ENCODE measurements at places on chromosomes 16 and 17.

- DNase-seq = no peak
Observed at GRCh38 chr17:31413874-31414549, 22.5 kb downstream of the RAB11FIP4 start.

DNA sequence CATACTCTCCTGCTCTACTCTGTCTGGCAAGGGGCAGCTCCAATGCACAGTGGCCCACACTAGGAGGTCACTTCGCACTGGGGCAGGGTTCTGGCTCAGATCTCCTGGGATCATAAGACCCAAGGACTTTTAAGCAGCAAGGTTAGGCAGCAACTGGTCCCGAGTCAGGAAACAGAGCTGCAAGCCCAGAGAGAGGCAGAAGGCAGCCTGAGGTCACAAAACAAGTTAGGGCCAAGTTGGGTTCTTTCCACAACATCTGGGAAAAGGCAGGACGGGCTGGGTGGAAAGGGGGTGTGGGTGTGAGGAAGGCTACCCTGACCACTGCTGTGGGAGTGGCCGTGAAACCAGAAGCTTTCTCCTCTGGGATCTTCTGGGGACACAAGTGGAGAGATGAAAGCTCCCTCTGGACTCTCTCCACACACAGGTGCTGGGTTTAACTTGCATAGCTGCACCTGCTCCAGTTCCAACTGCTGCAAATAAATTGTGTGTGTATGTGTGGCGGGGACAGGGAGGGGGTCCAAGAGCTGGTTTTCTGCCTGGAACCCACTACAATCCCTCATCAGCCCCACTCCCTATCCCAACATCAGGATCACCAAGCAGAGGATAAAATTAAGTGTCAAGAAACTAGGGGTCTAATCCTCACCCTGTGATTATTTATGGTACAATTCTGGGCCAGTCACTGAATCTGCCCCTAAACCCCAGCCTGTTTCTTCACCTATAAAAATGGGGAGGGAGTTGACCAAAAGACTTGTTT is 8.0 kb upstream of the TSPOAP1 start:
- no peak for DNase-seq

GRCh38 chr16:54964239-54964638 is 33.6 kb downstream of the IRX5 start:
- DNase-seq = no peak

- no peak for DNase-seq
Observed at GRCh38 chr17:47687328-47687690, 6.7 kb upstream of the TBKBP1 start.

DNA sequence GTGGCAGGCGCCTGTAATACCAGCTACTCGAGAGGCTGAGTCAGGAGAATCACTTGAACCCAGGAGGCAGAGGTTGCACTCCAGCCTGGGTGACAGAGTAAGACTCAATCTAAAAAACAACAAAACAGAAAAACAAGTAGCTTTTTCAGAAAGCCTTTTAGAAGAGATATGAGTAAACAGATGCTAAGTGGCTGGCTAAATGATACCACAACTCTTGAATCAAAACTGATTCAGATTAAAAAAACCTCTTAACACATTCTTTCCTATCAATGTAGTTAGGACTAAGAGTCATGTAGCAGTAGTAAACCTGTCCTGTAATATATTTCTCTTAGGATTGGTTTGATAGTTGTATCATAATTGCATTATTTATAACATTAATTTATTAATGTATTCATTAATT is 23.0 kb downstream of the PPM1D start:
- DNase-seq = no peak

DNA sequence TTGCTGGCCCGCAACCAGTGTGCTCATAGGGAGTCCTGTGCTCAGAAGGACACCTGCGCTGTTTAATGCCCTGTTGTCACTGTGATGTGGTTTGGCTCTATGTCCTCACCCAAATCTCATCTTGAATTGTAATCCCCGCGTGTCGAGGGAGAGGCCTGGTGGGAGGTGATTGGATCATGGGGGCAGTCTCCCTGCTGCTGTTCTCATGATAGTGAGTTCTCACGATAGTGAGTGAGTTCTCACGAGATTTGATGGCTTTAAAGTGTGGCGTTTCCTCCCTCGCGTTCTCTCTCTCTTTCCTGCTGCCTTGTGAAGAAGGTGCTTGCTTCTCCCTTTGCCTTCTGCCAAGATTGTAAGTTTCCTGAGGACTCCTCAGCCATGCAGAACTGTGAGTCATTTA is 66.8 kb downstream of the AKAP1 start:
- no peak for DNase-seq

GRCh38 chr17:35545150-35545549 is 7.7 kb upstream of the SLFN12L start:
- no peak for DNase-seq

DNA sequence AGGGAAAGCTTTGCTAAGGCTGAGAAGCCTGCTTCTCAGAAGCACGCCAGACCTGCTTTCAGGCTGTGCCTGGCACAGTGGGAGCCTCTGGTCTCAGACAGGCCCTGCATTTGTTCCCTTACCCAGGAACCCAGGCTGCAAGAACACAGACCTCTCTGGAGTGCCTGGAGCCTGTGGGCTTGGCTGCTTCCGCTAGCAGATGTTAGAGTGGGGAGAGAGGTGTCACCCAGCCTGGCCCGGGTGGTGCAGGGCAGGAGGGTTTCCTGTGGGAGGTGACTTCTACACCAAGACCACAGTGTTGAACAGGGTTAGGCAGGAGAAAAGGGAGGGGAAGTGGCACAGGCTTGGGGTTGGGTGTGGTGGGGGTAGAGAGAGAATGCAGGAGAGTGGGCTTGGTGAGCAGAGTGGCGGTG is 35.8 kb upstream of the ADGRG1 start:
- peak; percentile 38 for DNase-seq

GRCh38 chr16:2474877-2475412 is at the start of gene TBC1D24:
TBC1D24 (plus strand) TSS chr16:2475127; CDS start chr16:2496149, 21,022 bp downstream.
- peak; percentile 85 for DNase-seq

DNA sequence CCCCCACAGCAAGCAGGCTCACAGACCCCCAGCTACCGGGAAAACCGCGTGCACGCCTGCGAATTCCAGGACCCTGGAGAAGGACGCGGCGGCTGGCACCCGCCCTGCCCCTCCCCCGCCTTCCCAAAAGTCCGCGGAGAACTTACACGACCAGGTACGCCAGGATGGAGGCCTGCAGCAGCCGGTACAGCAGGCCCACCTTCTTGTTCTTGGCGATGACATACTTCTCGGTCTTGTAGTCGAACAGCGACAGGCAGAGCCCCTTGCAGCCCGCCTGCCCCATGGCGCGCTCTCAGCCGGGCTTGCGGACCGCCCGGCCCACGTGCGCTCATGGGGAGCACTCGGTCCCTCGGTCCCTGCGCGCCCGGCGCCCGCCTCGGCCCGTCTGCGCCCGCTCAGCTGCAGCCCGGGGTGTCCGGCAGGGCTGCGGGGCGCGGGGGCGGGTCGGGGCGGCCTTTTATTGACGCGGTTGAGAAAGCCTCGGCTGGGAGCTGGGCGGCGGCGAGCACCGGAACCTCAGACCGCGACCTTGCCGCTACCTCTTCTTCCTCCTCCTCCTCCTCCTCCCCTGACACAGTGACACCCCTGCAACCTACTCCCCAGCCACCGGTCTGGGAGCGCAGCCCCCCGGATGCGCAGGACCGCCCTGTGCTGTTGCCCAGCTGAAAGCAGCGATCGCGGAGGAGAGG is at the start of gene P2RX5:
Gene P2RX5, minus strand, starts transcription at position 433 of the 689 bp plus-strand sequence. Its CDS starts 150 bp downstream, at position 283.
- peak; percentile 44 for DNase-seq

DNA sequence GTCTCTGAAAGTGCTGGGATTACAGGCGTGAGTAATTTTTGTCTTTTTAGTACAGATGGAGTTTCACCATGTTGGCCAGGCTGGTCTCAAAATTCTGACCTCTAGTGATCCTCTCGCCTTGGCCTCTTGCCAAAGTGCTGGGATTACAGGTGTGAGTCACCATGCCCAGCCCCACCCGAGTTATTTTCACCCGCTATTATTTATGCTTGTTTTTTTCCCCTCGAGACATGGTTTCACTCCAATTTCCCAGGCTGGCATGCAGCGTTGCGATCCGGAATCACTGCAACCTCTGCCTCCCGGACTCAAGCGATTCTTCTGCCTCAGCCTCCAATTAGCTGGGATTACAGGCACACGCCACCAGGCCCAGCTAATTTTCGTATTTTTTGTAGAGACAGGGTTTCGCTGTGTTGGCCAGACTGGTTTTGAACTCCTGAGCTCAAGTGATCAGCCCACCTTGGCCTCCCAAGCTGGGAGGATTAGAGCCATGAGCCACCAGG is 9.2 kb downstream of the RPL23 start:
- DNase-seq = no peak

DNA sequence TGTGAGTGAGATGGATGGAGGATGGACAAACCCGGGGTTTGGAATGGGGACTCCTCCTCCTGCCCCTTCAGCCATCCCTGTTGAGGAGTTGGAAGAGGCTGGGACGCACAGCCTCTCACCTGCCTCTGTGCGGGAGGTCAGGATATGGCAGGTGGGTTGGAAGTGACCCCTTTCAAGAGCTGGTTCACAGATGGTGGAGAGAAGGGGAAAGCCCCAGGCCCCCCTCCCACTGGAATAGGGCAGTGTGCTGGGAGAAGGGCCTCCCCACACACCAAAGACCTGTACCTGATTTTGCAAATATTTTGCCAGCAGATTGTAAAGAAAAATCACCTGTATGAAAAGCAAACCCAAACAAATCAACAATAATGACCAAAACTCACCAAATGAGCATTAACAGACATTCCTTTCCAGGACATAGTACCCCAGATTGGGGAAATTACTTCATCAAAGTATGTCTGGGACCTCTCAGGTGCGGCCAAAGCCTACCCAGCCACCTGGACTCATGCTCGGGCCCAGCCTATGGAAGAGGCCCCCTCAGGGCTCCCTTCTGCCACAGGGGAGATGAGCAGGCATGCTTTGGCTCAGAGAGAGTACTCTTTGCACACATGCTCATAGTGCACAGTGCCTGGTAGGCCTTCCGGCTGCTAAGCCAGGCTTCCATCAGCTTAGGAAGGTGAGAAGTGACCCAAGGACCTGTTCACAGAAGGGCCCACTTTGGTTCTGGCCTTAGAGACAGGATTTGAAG is 7.8 kb downstream of the SLC47A2 start:
- no peak for DNase-seq

Measured in stimulated activated CD4-positive, alpha-beta T cell treated with anti-CD3 and anti-CD28 coated beads, Interleukin-12 subunit alpha, Interleukin-12 subunit beta, amount 100 ng/mL, for 4 hours (primary cell).